Peyer's patch (tissue), 4 donors: ENCODE measurements at places on chromosomes 1 and 21.
A peak's percentile ranks its signal among the peaks of the same experiment; 100 is the strongest.

DNA sequence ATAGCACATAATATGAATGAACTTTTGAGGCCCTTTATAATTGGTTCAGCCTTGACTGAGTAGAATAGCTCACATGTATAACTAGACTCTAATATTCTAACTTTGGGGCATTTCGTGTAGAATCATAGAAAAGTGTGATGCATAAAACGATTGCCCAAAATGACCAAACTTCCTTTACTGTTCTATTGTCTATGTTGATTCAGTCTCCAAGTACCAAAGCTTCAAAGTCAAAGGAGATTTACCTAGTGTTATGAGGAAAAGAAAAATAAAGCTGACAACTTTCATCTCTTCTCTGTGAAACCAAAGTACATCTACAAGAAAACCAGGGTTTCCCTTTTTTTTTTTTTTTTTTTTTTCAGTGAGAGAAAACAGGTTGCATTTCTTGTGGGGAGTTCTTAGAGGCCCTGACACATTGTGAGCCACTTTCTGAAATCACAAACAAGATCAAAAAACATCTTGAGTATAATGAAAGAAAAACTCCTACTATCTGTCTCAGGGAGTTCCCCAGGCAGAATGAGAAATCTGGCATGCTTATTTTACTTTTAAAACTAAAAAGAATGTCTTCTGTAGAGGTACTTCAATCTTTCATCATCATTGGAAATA, 183.4 kb downstream of the TNFSF18 start:
- no peak for DNase-seq

DNA sequence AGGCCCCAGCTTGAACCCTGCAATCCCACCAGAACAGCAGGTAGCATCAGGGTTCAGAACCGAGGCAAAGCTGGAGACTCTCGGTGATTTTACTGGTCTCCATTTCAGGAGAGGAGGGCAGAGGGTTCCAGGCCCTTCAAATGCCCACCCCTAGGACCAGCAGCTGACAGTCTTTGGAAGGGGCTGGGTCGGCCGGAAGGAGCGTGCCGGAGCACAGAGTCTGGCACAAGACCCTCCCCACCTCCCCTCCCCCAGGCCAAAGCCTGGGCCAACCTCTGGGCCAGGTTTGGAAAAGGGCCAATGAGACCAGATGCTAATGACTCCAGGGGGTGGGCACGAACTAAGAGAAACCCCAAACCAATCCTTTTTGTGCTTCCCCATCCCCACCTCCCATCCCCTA, 6.9 kb downstream of the FBXO2 start:
- DNase-seq: no peak

GRCh38 chr1:43994794-43995790, 3.7 kb downstream of the CCDC24 start:
- DNase-seq: no peak

DNA sequence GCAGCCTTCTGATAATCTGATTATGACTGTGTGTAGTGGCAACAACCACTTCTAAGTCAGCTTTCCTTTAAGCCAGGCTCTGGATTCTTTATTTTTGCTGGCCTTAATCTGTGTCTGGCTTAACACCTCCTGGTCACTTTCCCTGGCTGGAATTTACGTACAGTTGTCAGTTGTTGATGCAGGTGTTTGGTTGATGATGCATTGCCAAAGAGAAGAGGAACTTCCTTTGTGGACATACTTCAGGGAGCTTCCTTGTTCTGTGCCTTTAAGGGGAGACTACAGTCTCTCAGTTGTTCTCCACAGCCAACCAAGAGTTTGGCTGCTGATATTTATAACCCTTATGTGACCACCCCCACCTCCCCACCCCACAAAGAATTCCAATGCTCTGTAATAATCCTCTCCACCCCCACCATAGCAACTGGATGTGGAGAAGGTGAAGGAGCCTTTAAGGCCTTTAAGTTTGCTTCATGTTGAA, 96.0 kb upstream of the BMP8A start:
- DNase-seq: no peak

DNA sequence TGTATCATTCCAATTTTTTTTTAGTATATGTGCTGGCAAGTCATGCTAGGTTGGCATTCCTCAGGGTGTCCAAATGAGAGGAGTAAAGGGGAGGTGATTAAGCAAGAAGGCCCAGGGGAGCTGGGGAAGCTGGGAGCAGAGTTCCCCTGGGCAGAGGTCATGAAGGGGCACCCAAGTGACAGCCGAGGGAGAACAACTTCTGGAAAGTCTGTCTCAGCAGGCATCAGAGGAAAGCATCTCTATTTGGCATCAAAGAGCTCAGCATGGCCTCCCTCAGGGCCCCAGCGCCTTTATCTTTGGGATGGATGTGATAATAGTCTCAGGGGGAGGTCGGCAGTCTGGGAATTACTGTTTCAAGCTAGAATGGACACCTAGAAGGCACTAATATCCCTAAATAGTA, 5.0 kb upstream of the ENO1 start:
- DNase-seq: no peak

DNA sequence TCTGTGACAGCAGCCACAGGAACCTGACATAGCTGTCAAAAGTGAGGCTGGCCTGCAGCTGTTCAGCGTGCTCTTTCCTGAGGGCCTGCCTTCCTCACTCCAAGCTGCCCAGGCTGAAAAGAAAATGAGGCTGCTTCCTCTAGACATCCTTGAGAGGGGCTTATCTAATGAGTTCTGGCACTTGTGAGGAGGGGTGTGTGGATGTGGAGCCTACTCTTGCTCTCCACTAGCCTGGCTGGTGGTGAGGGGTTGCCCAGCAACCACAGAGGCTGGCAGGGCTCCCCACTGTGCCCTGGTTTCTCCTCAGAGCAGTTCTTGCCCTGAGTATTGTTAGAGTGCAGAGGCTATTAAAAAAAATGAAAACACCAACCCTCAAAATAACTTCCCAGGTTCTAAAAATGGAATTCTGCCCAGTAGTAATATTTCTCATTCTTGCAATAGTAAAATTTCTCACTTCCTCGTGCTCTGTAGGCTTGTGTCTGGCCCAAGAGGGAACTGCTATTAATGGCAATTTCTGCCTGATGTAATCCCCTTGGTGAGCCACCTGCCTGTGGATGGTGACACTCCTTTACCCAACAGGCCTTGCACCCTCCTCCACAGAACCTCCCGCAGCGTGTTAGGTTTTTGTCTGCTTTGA, 52.6 kb upstream of the EPS8L3 start:
- no peak for DNase-seq

DNA sequence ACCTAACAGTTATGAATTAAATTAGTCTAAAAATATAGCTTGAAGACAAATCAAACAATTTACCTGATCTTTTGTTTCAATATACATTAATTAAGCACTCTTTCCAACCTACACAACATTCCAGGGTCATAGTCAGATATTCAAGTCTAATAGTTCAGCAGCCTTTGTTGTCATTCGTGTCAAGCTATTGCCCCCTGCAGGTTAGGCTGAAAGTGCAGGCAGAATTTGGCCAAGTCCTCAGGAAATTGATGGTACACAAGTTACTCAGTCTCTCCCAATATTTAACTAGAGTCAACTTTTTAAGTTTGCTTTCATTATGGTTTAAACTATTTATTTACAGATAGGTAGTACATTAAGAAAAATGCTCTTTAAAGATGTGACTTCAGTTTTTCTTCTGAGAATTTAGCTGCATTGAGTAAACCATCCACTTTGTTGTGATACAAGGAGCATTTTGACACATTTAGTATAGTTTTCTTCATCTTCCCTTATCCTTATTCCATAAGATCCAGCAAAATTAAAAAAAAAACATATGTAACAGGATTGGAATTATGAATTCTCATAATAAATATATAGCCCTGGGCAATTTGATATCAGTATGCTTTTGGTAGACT, 130.3 kb upstream of the DPYD start:
- peak; percentile 84 for DNase-seq

- DNase-seq: no peak
These were observed 254.9 kb downstream of the RHOU start for GRCh38 chr1:228989992-228990827.

DNA sequence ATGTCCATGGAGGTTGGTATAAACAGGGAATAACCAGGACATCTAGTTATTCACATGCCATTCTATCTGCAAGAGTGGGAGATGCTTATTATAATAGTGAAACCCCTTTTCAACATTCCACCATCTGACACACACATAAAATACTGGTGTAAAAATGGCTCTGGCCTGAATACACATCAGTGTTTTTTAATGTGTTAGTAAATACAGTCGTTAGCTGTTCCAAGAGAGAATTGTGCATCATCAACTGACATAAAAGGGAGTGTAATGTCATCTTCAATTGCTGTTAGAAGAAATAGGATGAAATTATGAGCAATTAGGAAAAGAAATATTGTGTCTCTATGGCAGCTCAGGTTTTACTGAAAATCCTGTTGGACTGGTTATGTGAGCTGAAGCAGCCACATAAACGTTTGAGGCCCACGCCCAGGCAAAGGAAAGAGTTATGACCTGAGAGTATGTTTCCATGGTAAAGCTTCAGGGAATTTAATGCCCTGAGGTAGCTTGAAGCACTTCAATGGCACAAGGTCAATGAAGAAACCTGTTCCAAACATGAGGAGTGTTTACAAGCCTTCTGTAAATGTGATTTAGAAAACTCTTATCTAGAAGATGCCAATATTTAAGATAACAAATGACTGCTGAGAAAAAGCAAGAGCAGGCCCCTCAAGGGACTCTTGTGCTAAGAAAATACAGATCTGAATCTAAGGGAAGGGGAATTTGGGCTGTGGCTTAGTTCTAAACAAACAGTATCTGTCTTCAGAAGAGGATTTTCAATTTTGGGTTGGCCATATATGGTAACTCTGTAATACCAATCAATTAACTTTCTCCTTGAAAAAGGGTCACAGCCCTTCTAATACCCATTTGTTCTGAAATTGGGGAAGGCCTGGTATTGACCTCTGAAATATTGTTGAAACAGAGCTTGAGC, 384.3 kb downstream of the SEC16B start:
- no peak for DNase-seq

- DNase-seq: no peak
These were observed 64.5 kb downstream of the RPAP2 start for GRCh38 chr1:92363401-92363800.

DNA sequence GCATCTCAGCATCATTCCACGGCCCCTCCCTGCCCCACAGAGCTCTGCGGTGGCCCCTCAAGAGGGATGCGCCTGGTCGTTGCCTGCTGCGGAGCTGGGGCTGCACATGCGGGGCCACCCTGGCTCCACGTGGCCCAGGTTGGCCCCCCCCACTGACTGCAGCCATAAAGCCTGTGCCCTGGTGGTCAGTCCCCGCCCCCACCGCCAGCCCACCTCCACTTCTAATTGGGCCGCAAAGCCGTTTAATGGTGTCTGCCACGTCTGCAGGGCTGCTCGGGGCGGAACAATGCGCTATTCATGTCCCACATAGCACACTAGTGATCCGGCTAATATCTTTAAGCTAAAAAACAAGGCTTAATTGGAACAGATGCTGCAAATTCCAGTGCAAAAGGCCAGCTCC, 33.5 kb upstream of the ACTRT2 start:
- DNase-seq: peak; percentile 32

GRCh38 chr1:187680823-187681222, 852.1 kb downstream of the PLA2G4A start:
- no peak for DNase-seq

DNA sequence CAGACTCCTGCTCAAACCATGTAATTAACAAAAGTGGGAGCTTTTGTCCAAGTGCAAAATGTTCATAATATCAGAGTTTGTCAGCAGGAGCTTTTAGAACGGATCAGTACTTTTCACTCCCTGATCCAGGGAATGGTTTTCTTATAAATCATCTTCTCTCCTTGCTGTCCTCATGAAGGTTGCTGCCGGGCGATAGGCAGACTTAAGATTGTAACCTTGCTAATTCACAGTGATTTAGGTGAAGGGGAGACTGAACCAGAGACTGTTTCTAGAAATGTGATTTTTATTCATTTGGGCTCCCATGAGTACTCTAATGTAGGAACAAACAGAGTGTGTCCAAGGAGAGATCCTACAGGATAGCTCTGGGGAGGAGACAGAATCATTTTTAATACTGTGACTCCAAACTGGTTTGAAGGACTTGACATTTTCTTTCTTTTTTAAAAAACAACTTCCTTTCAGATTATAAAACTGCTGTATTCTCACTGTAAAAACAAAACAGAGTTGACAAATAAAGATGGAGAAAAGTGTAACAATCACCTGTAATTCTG, 23.7 kb downstream of the ELAVL4 start:
- DNase-seq: no peak

- DNase-seq: peak; percentile 87
These were observed at the start of gene RAB25 for GRCh38 chr1:156060937-156061636. Gene RAB25 (plus strand): TSS chr1:156061160. CDS start chr1:156061401, 241 bp downstream.

GRCh38 chr1:226425431-226426031, 17.6 kb upstream of the PARP1 start:
- DNase-seq: peak; percentile 60

GRCh38 chr1:94929351-94930217, 2.7 kb upstream of the CNN3 start:
- DNase-seq: peak; percentile 67

- DNase-seq: no peak
These were observed 259.3 kb downstream of the S1PR1 start for GRCh38 chr1:101496109-101496508.

DNA sequence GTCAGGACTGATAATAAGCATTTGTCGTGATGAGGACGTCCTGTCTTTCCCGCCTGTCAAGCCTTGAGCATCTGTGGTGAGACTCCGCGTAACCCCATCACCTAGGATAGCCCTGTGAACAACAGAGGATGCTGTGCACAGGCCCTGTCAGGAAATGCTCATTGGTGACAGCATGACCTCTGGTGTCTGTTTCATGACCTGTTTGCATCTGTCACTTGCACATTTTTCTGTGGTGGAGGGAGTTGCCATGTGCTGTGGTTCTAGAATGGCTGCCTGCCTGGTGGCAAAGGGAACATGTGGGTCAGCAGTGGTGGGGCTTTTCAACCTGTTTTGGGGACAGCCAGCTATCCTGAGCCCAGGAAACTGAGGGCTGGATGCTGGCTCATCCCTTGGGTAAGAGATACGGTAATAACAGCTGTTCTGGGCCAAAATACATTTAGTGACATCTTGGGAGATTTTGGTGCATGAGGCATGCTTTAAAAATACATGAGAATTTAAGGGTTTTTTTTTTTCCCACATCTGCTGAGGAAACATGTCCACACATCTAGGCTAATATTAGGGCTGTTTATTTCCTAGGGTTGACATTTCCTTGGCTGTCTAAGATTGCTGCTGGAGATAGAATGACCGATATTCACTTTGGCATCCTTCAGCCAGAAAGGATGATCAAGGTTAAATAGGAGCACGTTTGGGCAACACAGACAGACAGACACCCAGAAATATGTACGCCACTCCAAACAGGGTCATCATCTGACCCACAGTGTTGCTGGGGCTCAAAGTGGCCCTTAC, 52.9 kb downstream of the KCNC4 start:
- DNase-seq: no peak

GRCh38 chr1:160064746-160065145, 5.2 kb downstream of the KCNJ10 start:
- DNase-seq: peak; percentile 40

DNA sequence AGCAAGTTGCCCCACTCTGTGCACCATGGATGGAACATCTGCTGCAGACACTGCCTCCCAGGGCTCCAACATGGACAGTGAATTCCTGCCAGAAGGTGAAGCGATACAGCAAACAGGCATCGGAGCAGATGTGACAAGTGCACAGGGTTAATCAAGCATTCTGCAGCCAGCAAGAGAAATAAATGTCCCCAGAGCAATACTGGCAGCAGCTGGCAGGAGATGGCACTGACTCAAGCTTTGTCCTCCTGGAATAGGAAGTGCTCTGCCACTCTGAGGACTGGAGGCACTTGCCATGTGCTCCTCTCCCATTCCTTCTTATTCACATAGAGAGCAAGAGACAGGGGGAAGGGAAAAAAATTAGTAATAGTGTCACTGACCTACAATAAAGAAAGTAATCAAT, 402.7 kb upstream of the DAB1 start:
- no peak for DNase-seq
